ENCODE measurements at places on chromosomes 11 and 22.

DNA sequence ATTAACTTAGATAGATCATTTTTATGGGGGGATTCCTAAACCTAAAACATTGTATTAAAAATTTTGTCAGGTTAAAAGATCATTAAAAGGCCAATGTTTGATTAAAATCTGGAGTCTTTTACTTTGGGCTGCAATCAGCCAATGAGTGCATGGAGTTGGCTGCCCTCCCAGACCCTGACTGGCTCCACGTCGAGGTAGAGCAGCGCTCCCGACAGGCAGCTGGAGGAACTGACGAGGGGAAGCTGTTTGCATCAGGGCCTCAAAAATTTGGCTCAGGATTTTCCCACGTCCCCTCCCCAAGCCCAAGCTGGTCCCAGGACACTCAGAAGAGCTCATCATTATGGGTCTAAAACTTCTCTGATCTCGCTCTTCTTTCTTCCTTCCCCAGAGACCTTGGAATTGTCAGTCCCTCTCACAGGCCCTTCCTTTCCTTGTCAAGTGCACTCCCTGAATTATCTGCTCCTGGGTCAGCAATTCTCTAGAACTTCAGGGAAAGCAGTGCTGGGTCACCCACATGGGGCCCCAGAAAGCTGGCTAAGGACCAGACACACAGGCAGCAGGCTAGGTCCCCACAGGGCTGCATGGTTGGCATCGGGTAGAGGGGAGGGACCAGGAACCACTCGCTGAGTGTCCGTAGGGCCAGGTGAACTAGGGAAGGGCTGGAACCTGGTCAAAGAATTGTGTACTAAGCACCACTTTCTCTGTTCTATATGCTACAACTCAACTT lies 119.6 kb upstream of the IGLL5 start:
- no peak for DNase-seq

GRCh38 chr11:89182773-89183518 lies 5.3 kb downstream of the TYR start:
- no peak for DNase-seq

GRCh38 chr11:44906649-44907048 lies 44.0 kb downstream of the TP53I11 start:
- no peak for DNase-seq

GRCh38 chr11:50075856-50076255 lies 43.2 kb downstream of the OR4C45 start:
- no peak for DNase-seq

- no peak for DNase-seq
These were observed 13.9 kb downstream of the DAGLA start for GRCh38 chr11:61693922-61694601.

DNA sequence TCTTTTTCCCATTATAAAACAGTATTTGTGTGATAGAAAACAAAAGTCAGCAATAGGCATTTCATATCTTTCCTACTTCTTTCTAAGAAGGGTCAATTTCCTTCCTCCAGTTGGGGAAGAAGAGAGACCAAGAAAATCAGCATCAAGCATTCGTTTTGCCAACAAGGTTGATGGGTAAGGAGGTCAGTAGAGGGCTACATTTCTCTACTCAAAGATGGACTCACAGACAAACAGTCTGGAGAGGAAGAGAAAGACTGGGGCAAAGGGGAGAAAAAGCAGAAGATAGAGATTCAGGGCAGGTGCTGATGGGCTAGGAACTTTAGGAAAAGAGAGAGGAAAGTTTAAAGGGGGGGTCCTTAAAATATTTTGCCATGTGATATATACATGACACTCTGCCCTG lies 8.6 kb upstream of the MTNR1B start:
- no peak for DNase-seq

DNA sequence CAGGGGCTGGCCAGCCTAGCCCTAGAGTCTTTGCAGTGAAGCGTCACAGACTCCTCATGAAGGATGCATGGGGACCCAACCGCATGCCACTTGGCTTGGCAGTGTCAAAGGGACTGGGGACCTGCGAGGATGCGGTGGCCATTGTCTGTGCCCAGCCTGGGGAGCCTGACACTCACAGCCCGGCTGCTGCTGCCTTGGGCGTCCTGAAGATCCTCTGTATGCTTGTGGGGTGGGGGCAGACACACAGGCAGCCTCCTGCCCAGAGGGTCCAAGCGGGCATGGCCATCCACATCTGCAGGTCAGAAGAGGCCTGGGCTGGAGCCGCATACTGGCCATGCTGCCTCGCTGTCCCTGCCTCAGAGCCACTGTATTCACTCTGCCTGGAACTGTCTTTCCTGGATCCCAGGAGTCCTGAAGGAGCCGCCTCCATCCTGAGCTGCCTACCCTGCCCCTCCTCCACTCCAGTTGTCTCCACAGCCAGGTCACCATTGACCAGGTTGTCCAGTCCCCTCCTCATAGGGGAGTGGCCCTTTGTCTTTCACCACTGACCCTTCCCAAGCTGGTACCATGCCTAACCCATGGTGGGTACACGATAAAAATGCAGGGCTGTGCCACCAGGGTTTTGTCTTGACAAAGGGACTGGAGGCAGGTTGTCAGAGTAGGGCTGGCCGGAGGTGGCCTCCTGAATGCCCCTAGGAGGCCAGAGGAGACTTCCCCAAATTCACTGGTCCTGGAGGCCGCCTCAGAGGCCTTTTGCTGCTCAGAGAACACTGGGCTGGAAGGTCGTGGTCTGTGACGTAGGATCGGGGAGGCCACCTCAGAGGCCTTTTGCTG lies 107.0 kb downstream of the KCNQ1OT1 start:
- DNase-seq, result no peak

GRCh38 chr11:9820260-9820659 lies 156.4 kb downstream of the SWAP70 start:
- no peak for DNase-seq

DNA sequence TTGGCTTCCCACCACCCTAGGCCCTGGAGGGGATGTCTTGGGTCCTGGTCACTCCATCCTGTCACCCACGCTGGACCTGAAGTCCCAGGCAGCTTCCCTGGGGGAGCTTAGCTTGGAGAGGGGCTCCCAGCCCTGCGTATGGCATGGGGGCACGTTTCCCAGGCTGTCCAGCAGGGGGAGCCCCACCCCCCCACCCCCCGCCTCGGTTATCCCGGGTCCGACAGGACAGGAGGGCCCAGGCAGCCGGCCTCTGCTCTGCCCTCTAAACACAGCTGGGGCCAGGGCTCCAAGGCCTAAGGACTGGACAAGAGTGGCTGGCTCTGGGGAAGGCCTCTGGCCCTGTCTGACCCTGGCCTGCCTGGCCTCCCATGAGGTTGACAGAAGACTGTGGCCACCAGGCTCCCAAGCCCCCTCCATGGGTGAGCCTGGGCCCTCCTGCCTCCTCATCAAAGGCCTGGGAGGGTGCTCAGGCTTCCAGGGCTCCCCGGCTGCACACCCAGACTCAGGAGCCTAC lies 104.8 kb downstream of the NECTIN1 start:
- DNase-seq, result no peak

GRCh38 chr11:130449996-130450769 lies 1.7 kb downstream of the ADAMTS15 start:
- DNase-seq, result no peak

DNA sequence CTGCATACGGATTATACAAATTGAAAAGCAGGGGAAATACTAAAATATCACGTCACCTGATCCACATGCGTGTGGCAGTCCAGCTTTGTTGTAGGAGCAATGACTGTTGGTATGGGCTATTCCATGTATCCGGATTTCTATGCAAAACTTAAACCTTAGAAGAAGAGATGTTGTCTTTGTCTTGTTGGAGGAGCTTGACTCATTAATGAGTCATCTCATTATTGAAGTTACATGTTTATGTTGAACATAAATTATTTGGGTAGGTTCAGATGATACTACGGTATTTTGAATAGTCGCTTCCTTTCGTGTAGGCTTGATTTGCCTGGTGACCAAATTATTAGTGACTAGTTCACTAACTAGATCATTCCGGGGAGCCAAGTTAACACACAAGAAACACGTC lies 806 bp upstream of the SAAL1 start:
- no peak for DNase-seq

- no peak for DNase-seq
These were observed 101.1 kb downstream of the NELL1 start for GRCh38 chr11:20770414-20770946.

DNA sequence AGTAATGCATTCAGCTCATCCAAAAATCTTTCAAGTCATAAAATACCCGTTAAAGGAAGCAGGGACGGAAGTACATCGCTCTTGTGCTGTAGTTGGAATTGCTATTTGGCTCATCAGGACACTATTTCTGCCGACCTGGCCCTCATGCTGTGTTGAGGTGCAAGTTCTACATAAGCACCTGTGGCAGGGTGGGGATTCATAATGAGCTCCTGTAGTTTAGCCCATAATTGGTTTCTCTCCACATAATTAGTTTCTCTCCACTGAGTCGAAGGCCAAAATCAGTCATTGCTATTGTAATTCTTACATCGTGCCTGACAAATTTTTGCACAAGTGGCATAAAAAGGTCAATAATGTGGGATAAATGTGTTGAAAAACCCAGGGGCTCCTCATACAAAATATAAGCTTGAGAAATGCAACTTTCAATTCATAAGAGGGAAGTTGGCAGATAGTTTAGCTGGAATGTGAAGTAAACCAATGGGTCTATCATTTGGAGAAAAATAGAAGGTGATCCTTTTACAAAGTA lies 14.9 kb upstream of the ISX start:
- no peak for DNase-seq

DNA sequence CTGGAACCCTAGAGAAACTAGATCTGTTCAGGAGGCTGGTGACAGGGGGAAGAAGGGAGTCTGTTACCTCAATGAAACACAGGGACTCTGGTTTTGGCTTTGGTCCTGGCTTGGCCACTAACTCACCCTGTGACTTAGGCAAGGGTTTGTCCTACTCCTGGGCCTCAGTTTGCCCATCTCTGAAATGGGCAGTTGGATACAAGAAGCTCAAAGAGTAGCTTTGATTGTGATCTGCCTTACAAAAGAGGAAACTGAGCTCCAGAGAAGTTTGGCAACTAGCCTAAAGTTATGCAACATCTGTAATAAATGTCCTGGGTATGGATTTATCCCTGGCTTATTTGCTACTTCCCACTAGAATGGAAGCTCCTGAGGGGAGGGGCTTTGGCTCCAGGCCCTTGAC lies 24.0 kb upstream of the LMO1 start:
- DNase-seq, result no peak

- no peak for DNase-seq
These were observed 37.7 kb upstream of the LRRC55 start for GRCh38 chr11:57144075-57144474.

DNA sequence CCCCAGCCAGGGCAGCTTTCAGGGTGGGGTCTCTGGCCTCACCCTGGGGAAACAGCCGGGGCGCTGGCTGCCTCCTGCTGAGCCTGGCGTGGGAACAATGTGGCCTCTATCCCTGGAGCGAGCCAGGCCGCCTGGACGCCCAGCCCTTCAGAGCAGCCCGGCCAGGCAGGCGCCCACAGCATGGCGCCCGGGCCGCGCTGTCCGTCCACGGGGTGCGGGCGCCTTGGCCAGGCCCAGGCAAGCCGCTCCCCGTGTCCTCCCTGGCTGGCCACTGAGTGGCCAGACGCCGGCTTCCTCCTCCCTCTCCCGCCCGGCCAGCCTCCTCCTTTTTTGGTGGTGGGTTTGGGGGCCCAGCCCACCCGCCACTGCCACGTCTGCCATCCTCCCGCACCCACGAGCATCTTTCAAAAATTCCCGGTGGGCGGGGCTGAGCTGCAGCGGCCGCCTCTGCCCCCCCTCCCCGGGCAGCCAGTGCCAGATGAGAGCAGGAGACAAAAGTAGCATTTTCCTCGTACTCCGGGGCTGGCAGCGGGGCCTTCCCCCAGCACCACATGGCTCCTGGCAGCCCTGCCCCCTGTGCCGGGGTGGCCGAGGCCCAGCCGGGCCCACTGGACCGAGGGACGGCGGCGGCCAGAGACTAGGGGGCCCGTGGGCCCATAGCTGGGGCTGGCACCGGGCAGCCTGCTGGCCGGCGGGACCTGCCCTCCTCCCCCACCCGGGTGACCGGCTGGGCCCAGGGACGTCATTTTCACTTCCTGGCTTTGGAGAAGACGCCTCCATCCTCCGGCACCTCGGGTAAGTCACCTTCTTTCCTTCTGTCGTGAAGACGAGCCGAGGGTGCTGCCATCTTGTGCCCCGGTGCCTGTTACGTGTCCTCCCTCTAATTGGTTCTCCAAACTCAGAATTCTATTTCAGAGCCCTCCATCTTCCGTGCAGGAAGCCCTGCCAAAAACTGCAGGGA lies 70.2 kb upstream of the PPARA start:
- DNase-seq, result no peak

GRCh38 chr11:78652843-78653239 lies 78.2 kb upstream of the NARS2 start:
- DNase-seq, result no peak

- no peak for DNase-seq
These were observed 519.6 kb downstream of the NTM start for GRCh38 chr11:131889760-131890581.

DNA sequence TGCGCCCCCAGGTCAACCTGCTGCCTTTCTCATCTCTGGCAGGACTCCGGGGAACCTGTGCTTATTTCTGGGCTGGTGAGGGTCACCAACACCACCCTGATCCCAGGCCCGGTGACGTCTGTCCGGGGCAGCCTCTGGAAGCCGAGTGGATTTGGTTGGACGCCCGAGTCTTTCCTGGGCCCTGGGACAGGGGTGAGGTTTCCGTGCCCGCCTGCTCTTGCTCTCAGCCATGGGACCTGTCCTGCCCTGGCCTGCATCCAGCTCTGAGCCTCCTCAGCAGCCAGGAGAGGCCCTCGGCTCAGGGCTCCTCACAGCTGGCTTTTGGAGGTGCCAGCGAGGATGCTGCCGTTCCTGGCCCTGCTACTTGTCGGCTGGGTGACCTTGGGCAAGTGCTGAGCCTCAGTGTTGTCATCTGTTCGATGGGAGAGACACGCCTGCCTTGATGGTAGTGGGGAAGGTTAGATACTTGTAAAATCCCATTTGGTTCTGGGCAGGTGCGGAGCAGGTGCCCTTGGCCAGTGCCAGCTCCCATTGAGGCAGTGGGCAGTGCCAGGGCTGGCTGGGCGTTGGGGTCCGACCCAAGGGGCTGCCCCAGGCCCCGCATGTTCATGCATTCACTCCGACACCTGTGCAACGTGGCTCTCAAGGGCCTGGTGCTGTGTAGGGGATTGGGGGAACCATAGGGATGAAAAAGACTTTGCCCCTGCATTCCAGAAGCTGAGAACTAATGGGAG lies 58.9 kb upstream of the THY1 start:
- DNase-seq, result no peak

DNA sequence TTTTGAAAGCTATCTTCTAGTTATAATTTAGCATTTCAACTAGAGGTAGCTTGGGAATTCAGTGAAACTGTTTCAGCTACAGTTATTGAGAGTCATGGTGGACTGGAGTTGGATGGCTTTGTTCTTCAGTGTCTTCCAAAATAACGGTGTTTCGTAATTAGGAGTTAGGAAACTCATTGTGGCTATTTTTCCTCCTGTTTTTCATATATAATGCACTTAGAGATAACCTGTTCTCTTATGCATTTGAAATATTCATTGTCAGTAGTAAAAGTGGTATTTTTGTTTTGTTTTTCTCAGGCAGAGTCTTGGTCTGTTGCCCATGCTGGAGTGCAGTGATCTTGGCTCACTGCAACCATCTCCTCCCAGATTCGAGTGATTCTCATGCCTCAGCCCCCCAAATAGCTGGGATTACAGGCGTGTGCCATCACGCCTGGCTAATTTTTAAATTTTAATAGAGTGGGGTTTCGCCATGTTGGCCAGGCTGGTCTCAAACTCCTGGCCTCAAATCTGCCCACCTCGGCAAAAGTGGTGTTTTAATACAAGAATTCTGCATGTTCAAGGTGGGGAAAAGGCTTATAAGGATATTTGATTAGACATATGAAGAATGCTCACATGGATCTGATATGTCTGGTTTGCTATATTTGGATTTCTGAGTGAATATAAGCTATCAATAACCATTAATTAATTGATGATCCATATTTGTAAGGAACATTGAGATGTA lies 12.7 kb downstream of the PDHX start:
- DNase-seq, result no peak

All from CD4-positive, alpha-beta T cell treated with Interleukin-10 for 1 hour (primary cell).